ENCODE measurements at places on chromosomes 16 and 17. TPM values are rescaled to one million over a fixed set of nuclear protein-coding genes. Genes with fewer than 3 reads are reported as not detected.

- DNase-seq, result no peak
Observed at GRCh38 chr17:67051155-67051538, 6.8 kb downstream of the CACNG1 start.

GRCh38 chr16:30769379-30770089 is 7.4 kb downstream of the RNF40 start:
- DNase-seq, result no peak

DNA sequence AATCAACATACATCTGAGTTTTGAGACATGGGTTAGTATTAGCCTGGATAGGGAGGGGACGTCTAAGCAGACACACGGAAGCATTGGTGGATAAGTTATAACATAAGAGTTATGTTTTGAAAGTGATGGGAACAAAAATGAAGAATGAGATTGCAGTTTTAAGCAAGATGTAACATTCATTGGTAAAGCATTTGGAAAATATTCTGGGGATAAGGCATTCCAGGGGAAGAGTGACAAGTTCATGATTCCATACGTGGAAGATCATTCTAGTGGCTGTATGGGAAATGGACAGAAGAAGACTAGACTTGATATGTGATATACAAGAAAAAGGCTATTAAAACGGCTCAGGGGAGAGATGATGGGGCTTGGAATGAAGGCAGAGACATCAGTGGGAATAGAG is 632.9 kb downstream of the CDH8 start:
- no peak for DNase-seq

DNA sequence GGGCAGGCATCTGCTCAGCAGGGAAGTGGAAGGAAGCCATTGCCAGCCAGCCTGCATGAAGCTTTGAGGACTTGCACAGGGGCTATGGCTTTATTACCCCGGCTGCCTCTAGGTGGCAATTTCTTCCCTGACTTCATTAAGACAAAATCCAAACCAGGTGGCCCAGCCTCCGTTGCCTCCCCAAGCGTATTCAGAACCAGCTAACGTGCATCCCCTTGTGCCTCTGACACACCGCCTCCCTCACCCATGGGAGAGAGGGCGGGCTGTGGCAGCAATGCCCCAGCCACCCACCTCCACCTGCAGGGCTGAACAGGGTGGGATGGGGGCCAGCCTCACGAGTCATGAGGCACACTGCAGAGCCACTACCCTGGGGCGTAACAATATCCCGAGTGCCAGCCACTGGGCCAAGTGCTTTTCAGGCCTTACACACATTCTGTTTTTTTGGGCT is 6.8 kb downstream of the KIFC3 start:
- DNase-seq, result peak; percentile 64

The RNF222 gene
- not detected for total RNA-seq

The KIF2B gene
- not detected for total RNA-seq
